ENCODE measurements at places on chromosomes 2 and 18. TPM values are rescaled to one million over a fixed set of nuclear protein-coding genes. Genes with fewer than 3 reads are reported as not detected.

CFAP221 gene
- total RNA-seq, result 3.0 TPM

LIMS4 gene
- total RNA-seq, result 1.0 TPM

FSIP2 gene
- 3.1 TPM for total RNA-seq

TXNDC2 gene
- total RNA-seq, result not detected

SCYGR4 gene
- total RNA-seq, result not detected

CIB4 gene
- total RNA-seq, result not detected

OSR1 gene
- 20.1 TPM for total RNA-seq

UGT1A8 gene
- 0.31 TPM for total RNA-seq

NBEAL1 gene
- total RNA-seq, result 66.0 TPM

KCNJ13 gene
- not detected for total RNA-seq

PAX8 gene
- not detected for total RNA-seq

DNA sequence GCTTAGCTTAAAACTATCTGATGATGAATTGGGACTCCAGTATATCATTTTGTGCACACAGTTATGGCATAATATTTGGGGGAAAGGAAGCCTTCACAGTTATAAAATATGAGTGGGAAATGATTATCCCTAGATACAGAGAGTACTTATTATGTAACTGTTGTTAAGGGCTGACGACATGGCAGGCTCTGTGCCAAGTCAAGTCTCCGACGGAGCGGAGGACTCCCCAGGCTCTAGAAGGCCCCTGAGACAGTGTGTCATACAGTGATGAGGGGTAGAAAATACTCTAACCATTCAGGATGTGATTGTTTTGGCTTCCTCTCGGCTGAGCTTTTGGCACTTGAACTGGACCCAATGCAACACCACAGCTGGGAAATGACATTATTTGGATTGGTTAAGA, 211.8 kb downstream of the SLC8A1 start:
- DNase-seq, result peak; percentile 89

DNA sequence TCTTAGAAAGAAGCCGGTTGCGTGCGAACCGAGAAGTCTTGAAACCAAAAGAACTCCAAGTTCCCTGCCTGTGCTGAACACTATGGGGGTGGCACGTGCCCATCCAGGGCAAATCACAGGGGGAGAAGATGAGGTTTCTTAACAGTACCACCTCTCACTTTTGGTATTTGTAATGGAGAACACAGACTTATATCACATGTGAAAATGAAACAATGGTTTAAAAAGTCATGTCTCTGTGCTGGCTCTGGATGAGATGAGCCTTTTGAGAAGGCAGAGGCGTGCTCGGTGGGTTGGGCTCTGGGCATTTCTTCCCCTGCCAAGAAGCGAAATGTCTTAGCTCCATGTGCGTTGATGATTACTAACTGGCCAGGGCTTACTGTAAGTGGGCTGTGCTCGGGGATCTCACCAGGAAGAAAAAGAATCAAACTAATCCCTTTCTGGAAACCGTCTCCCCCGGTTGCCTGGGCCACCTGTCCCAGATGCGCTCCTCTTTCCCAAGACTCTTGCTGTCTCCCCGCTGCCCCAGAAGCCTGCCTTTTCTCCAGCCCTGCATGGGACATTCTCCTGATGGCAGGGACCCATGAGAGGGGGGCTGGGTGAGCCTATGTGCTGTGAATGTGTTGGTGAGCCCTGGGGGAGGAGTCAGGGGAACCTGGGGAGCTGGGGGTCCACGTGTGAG, 252.9 kb downstream of the PRKCE start:
- peak; percentile 80 for DNase-seq

GRCh38 chr2:46317094-46317486, 19.9 kb downstream of the EPAS1 start:
- no peak for DNase-seq

- no peak for DNase-seq
These were observed 381.0 kb downstream of the MEIS1 start for GRCh38 chr2:66815886-66816285.

- DNase-seq, result no peak
These were observed 722.5 kb downstream of the SOCS6 start for GRCh38 chr18:71011389-71011788.

DNA sequence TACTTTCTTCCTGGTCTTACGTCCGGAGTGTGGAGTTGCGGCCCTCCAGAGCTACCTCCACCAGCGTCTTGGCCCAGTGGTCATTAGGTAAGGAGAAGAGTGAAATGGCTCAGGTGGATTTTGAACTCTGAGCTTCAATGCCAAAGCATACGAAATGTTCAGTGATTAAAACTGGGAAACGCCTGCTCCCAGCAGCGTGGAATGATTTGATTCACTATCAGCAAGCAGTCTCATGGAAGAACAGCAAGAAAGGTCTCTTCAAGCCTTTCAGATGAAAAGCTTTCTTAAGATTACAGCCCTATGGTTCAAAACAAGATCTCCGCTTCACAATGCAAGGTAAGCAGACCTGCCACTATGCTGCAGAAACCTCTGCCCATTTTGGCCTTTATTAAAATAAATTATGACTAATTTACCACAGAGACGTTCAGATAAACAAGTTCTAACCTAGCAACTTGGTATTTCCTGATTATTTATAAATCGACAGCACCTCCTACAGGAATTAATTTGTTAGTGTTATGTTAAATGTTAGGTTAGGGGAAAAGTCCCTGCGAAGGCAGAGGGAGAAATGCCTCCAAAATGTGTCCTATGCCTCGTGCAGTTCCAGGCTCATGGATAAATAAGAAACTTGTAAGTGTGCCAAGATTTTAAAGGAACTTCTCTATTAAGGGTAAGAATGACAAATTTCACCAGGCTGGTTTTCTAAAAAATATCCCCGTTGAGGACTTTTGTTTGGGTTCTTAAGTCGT, 10.1 kb downstream of the SP9 start:
- DNase-seq, result peak; percentile 62

GRCh38 chr2:127261804-127262406, 32.0 kb downstream of the ERCC3 start:
- DNase-seq, result peak; percentile 38

DNA sequence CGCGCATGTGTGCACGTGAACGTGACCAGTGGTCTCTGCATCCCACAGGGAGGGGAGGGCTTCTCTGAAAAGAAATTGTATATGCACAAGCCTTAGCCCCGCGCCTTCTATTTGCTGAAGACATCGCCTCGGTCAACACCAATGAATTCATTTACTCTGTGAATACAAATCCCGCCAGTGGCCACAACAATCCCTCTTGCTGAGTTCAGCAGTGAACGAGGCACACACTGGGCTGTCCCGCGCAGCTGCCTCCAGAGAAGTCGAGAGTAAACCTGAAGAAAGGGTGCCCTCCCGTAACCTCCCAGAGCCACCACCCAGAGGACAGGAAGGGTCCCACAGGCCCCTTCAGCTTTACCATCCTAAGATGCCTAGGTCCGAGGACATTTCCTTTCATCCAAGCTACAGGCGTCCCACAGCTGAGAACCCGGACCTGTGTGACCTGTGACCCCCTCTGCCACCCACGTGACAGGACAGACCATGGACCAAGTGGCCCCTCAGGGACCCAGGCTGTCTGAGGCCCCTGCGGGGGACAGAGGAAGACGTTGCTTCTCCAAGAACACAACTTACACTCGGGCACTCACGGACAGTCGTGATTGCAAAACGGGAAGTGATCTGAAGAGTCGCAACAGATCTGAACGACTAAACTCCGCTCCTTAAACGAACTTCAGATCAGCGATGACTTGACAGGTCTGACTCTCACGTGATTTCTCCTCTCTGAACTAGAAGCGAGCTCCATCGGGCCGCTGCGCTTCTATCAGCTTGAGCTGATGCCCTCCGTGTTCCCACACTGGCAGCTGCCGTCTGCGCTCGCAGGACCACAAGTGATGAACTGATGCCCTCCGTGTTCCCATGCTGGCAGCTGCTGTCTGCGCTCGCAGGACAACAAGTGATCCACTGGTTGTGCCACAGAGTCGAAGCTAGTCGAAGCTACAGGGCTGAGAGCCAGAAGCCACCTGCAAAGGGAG, 92.7 kb downstream of the ZNF516 start:
- no peak for DNase-seq

DNA sequence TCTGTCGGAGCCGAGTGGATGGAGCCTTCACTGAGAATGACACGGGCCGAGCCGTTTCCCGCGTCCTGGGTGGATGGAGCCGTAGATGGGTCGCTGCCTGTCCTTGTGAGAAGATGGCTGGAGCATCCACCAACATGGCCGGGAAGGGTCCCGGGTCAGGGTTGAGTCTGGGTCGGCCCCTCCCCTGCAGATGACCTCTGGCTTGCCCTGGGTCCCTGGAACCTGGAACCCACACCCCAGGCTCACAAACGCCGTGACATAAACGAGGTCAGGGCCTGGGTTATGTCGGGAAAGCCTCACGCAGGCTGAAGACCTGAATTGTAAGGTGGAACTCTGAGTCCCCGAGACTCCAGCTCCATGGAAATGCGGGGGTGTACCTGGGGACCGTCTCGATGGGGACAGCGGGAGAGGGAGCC, 94.9 kb downstream of the NFATC1 start:
- no peak for DNase-seq

DNA sequence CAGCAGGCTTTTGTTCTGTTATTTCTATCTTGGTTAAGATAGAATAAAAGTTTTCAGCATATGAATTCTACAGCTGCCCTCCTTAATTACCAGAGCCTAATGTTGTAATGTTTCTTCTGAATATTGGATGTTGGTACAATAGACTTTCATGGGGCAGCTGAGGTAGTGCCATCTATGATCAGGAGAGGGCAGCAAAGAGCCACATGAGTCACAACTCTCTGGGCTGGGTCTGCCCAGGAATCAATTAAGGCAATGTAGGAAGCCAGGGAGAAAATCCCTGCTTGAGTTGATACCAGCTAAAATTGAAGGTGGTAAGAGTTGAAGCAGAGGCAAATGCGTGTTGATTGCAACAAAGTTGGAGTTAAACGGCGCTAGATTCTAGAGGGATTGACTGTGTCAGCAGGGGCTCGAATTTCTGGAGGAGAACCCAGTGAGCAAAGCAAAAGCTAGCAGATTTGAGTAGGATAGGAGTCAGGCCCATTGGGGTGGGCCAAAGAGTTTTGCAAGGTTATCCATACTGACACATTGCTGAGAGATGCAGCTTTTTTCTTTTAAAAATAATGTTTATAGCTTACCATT, 10.6 kb upstream of the MC5R start:
- peak; percentile 80 for DNase-seq

DNA sequence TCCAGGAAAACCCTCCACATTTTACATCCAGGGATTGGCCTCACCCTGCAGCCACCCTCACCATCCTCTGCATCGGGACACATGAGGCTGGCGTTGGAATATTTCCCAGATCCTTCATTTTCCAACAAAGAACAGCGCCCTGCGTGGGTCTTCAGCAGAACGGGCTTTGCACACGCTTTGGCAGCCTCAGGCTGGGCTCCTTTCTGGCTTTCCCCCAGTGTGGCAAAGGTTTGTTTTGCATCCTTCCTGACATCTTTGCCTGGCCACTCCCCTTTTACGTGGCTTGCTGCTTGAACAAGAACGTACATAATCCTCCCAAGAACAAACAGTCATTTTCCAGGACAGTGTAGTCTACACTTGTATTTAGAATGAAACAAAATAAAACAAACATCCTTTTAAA, 25.6 kb upstream of the GREB1 start:
- peak; percentile 40 for DNase-seq
